NT2/D1 (cell line): ENCODE measurements at places on chromosomes 7 and 10.

DNA sequence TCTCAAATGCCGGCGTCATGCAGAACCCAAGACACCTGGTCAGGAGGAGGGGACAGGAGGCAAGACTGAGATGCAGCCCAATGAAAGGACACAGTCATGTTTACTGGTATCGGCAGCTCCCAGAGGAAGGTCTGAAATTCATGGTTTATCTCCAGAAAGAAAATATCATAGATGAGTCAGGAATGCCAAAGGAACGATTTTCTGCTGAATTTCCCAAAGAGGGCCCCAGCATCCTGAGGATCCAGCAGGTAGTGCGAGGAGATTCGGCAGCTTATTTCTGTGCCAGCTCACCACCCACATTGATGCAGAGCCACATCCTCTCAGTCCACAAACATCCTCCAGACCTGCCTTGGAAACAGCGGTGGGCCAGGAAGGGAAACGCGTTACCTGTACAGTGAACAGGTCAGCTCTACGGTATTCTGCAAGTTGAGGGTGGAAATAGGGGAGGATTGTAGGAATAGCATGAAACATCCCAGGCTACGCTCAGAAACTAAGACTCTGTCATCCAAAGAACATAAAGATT lies 133.1 kb upstream of the PRSS1 start:
- no peak for DNase-seq

DNA sequence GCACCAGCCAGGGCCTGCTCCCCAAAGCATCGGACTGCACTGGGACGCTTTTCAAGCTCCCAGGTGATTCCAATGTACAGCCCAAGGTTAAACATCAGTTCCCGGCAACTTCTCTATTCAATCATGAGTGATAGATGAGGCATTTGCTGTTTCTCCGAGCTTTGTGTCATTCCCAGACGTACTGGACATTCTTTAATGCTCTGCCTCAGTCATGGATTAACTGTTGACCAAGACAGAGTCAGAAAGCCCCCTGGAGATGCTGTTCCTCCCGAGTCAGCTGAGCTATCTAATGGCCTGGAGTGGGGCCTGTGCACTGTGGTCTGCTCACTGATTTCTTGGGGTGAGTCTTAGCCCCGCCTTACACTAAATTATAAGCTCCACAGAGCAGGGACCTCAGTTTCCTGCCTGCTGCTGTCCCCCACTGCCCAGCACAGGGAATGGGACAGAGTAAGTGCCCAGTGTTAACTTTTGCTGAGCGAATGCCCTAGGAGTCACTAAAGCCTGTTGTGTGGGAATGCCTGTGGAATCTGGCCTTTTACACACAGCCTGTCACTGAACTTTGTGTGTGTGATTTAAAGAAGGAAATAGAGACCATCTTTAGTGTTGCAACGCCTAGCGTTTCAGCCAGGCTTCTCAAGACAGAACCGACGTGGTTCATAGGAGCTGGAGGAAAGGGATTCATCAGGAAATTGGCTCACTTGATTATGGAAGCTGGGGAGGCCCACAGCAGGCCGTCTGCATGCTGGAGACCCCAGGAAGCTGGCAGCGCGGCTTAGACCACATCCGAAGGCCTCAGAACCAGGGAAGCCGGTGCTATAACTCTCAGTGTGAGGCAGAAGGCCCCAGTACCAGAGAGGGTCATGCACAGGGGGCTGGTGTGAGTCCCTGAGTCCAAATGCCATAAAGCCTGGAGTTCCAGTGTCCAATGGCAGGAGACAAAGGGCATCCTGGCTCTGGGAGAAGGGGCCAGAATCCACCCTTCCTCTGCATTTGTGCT lies 29.3 kb upstream of the RNF32 start:
- no peak for DNase-seq

- no peak for DNase-seq
These were observed 21.3 kb upstream of the HERPUD2 start for GRCh38 chr7:35716038-35716803.

DNA sequence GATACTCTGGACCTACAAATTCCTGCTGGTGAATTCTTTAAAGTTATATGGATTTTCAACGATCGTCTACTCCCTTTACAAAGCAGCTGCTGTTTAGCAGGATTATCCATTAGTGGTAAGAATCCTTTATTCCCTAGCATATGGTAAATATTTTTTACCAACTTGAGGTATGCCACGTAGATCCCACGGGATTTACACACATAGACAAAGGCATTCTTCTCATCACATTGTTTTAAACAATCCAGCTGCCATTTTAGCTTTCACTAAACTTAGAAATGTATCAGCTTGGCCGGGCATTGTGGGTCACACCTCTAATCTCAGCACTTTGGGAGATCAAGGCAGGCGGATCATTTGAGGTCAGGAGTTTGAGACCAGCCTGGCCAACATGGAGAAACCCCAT lies 148.0 kb upstream of the SH2B2 start:
- DNase-seq: no peak

- no peak for DNase-seq
These were observed 44.1 kb downstream of the MTURN start for GRCh38 chr7:30178748-30179436.

- no peak for DNase-seq
These were observed 11.7 kb upstream of the ZNF239 start for GRCh38 chr10:43585981-43586729.

- no peak for DNase-seq
These were observed 31.9 kb downstream of the PIP4K2A start for GRCh38 chr10:22682237-22683139.

- DNase-seq: no peak
These were observed 132.4 kb upstream of the FOXK1 start for GRCh38 chr7:4549681-4550080.

DNA sequence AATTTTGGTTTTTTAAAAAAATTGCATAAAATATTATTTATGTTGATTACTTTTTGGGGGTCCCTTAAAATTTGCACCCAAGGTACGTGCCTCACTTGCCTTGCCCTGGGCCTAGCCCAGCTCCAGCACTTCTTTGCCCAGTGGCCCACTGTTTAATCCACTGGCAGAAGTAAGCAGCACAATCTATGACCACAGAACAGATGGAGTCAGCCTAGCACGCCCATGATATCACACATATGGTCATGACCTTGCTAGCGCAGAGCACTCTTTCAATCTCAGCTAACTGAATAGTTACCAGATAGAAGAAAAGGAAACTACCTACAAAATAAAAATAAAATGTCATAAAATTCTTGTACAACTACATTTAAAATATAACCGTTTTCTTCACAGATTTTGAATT lies 5.6 kb downstream of the OGA start:
- DNase-seq: no peak

DNA sequence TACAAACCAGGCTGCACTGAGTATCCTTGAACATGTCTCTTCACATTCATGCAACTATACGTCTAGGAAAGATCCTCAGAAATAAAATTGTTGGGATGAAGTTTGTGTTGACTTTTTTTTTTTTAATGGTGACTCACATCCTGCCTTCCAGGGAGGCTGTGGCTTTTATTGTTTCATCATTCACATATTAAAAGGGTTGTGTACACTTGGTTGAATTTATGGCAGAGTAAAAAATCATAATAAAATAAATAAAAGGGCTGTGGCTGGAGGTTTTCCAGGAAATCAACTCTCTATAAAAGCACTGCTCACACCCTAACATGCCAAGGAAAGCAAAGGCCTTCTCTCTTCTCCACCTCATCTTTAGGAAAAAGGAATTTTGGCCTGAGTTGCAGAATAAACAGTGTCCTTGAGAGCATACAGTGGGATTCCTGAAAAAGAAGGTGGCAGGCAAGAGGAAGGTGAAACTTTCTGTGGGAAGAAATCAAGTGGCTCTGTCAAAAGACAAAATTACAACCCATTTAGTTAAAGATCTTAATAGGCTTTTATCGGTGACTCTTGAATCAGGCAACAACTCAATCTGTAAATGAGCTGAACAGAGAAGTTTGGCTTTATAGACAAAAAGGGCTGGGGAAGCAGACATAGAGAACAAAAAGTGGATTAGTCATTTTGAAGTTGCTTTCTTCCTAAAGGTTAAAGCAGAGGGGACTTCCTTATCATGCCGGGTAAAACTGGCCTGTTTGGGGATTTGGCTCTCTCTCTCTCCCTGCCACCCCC lies 41.6 kb upstream of the FHIP2A start:
- DNase-seq: no peak

DNA sequence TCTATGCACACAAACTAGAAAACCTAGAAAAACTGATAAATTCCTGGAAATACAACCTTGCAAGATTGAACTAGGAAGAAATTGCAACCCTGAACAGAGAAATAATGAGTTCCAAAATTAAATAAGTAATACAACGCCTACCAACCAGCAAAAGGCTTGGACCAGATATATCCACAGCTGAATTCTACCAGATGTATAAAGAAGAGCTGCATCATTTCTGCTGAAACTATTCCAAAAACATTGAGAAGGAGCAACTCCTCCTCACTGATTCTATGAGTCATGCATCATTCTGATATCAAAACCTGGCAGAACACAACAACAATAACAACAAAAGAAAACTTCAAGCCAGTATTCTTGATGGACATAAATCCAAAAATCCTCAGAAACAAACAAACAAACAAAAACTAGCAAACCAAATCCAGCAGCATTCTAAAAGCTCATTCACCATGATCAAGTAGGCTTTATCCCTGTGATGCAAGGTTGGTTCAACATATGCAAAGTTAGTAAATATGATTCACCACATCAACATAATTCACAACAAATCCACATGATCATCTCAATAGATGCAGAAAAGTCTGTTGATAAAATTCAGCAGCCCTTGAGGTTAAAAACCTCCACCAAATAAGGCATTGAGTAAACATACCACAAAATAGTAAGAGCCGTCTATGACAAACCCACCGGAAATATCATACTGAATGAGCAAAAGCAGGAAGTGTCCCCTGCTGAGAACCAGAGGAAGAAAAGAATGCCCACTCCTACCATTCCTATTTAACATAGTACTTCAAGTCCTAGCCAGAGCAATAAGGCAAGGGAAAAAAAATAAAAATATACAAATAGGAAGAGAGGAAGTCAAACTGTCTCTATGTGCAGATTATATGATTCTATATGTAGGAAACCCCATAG lies 98.2 kb downstream of the PCDH15 start:
- no peak for DNase-seq

- no peak for DNase-seq
These were observed 247.1 kb upstream of the GRB10 start for GRCh38 chr7:51029701-51030191.
